ENCODE measurements at places on chromosomes 7 and 10. TPM values are rescaled to one million over a fixed set of nuclear protein-coding genes. Genes with fewer than 3 reads are reported as not detected.

DNA sequence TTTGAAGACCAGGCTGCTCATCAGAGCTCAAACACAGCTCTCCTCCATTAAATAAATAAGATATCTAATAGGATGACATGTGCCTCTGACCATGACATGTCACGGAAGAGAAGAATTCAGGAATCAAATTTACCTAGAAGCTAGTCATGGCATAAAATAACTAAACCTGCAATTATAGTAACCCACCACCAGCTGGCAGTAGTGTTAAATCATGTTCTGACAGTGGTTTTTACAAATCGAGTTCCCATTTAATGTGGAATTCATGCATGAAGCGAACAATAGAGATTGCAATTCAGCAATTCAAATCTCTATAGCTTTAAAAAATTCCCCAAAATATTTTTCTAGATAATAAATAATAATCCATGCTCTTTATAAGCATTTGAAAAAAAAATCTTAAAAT is 74.6 kb upstream of the IKZF1 start:
- DNase-seq: no peak
- H3K27ac ChIP-seq: no peak overlapping the region
- H3K27me3 ChIP-seq: no peaks in the 10 kb centered on the region

BTBD16 gene
- total RNA-seq: not detected

DNA sequence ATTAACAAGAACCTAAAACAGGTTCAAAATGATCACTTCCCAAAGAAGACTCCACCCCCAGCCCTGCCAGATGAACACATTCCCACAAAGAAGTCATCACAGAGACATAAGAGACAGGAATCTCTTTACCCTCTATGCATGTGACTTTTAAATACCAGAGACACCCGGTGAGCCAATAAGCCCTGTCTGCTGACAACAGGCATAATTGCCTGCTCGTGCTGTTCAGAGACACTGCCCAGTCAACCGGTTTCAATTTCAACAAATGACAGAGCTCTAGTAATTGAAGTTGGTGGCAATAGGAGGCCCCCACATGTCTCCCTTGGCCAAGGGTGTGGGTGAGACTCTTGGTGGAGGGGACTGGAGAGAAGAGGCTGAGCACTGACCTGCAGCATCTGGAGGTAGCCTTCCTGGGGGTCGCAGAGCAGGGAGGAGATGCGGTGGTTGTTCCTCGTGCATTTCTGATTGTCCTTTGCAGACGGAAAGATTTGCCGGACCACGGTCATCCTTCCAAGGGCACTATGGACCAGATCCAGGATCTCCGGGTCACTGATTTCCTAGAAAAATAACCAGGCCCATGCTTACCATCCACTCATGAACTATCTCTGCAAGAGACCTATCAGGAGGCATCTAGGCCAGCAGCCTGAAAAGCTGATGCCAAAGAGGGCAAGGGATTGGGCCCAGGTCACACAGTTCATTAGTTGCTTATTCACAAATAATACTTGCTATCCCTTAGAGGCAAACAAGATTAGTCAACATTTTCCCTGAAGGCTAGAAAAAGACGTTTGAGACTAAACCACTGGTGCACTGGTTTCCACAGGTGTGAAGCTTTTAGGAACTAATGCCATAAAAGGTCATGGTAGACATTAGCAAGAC is 497.7 kb downstream of the GRID1 start:
- no peak overlapping the region for H3K27ac ChIP-seq
- no peak for DNase-seq
- H3K27me3 ChIP-seq: no peaks in the 10 kb centered on the region
- no peaks in the 10 kb centered on the region for H3K36me3 ChIP-seq

DNAJC12 gene
- total RNA-seq: 2.3 TPM

- H3K4me3 ChIP-seq: peak overlapping the region; percentile 39
- peak overlapping the region; percentile 57 for H3K27ac ChIP-seq
- H3K36me3 ChIP-seq: peaks cover 12% of the 10 kb centered on the region
- no peak for DNase-seq
- no peaks in the 10 kb centered on the region for H3K27me3 ChIP-seq
- H3K4me1 ChIP-seq: peaks cover 16% of the 10 kb centered on the region
These were observed 461 bp upstream of the FIGNL1 start for GRCh38 chr7:50450590-50451032.

SEMA3E gene
- 2.1 TPM for total RNA-seq

Data from upper lobe of left lung (tissue), 6 donors.